ENCODE measurements at places on chromosomes 1 and 21.
A peak's percentile ranks its signal among the peaks of the same experiment; 100 is the strongest.

GRCh38 chr1:161226759-161227158 lies 899 bp downstream of the TOMM40L start:
- DNase-seq = no peak

- peak; percentile 26 for DNase-seq
These were observed 2.2 kb downstream of the TMEM35B start for GRCh38 chr1:34982820-34983376.

- no peak for DNase-seq
These were observed 43.9 kb downstream of the ABCG1 start for GRCh38 chr21:42262831-42263231.

GRCh38 chr21:38134084-38134873 lies 122.5 kb upstream of the KCNJ15 start:
- no peak for DNase-seq

GRCh38 chr1:1400576-1401456 lies 1.7 kb upstream of the CCNL2 start:
- DNase-seq = no peak

- no peak for DNase-seq
These were observed 3.4 kb upstream of the ETS2 start for GRCh38 chr21:38802050-38803026.

- no peak for DNase-seq
These were observed 55.6 kb downstream of the PEX14 start for GRCh38 chr1:10530281-10530740.

DNA sequence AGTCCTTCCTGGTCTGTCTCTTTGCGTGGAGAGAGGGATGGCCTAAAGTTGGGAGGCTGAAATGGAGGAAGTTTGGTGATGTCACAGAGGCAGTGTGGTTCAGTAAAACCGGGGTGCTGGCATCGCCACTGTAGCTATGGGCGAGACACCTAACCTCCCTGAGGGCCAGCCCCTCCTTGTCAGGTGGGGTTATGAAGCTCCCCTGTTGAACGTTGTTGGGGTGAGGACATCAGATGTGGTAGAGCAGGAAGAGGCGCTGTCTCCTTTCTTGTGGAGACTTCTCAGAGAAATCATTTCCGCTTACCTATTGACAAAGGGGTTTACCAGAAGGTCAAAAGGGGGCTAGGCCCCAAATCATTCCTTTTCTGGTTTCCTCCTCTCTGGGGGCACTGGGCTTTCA lies 294.7 kb downstream of the SIPA1L2 start:
- DNase-seq = peak; percentile 30

DNA sequence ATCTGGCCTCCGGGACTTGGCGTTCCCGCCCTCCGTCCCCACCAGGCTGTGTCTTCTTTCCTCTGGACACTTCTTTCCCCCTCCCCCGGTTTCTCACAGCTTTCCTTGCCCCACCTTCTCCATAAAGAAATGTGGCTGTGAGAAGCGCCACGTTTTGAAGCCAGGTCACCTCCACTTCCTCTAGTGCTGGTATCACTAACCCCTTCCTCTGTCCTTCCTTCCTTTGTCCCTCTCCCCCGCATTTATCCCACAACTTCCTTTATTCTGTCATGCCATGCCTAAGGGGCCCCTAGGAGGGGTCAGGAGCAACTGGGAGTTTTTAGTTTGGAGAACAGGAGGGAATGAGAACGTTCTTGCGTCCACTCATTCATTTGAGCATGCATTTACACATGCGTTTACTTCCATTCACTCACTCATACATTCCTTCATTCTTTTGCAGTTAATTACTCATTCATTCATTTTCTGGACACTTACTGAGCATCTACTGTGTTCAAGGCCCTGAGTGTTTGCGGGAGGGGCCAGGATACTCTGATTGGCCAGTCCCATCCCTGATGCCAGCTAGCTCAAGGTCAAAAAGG lies 5.0 kb upstream of the ACOT11 start:
- no peak for DNase-seq

DNA sequence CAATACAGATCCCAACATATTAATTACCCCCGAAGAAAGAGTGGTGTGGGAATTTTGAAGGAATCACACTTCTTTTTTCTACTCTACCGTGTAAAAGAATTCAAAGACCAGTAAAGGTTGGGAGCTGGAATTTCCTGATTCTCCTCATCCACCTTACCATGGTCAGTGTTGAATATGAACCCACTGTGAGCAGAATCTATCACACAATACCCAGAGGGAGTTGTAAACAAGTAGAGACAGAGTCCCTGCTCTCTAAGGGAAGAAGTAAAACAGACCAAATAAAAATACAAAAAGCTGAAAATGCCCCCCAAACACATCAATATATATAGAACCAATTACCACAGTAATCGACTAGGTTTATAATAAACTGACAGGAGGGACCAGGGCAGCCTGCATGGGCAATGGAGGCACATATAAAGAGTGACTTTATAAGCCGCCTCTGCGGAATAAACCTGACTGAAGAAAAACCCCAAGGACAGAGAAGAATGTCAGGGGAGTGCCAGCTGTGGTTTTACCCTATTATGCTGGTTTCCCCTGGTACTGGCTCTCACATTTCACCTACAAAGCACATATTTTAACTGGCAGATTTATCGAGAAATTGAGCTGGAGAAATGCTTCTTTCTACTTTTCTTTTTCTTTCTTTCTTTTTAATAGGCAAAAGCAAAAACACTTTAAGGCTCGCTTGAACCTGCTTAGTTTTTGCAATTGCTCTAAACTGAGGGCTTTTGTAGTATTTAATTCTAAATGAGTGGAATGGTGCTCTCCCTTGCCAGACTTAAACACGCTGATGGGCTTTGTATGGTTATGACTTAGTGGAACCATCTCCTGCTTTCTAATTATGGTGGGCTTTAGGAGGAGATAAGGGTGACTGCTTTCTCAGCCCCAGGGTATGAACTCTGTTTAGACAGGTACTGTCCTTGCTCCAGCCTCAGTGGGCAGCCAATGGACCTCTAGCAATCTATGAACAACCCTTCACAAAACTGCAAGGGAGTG lies 244.8 kb downstream of the ASTN1 start:
- no peak for DNase-seq

- peak; percentile 29 for DNase-seq
These were observed 242.3 kb downstream of the LMX1A start for GRCh38 chr1:165114022-165114888.

GRCh38 chr21:17513214-17514123 lies 626 bp downstream of the CXADR start:
- no peak for DNase-seq

- DNase-seq = no peak
These were observed 43.8 kb upstream of the PBX1 start for GRCh38 chr1:164515231-164515630.

DNA sequence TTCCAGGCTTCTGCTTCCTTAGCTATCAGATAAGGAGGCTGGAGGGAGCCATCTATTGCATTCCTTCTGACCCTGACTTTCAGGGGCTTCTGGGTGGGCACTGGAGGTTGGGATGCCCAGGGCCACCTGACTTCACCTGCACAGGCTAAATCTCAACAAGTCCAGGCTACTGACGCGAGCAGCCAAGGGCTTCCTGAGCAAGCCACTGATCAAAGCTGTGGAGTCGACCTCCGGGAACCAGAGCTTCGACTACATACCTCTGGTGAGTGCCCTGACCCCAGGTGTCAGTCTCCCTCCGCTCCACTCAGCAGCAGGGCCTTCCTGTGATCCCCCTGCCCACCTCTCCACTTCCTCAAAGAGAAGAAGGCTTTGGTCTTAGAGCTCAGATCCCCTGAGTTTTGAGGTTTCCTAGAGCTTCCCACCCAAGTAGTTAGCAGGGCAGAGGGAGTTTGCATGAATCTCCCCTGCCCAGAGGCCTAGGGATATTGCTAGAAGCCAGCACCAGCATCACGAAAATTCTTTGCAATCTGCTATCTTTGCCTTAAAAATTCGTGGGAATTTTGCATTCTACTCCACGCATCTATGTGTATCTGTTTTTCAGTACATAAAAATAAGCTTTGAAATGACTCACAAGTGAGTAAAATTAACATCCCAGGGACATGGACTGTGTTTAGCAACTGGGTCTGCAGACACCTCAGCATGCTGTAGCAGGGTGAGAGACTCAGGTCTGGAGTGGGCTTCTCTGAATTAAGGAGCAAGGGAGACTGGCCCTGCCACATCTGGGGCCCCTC lies 61.4 kb downstream of the VWA5B1 start:
- no peak for DNase-seq

DNA sequence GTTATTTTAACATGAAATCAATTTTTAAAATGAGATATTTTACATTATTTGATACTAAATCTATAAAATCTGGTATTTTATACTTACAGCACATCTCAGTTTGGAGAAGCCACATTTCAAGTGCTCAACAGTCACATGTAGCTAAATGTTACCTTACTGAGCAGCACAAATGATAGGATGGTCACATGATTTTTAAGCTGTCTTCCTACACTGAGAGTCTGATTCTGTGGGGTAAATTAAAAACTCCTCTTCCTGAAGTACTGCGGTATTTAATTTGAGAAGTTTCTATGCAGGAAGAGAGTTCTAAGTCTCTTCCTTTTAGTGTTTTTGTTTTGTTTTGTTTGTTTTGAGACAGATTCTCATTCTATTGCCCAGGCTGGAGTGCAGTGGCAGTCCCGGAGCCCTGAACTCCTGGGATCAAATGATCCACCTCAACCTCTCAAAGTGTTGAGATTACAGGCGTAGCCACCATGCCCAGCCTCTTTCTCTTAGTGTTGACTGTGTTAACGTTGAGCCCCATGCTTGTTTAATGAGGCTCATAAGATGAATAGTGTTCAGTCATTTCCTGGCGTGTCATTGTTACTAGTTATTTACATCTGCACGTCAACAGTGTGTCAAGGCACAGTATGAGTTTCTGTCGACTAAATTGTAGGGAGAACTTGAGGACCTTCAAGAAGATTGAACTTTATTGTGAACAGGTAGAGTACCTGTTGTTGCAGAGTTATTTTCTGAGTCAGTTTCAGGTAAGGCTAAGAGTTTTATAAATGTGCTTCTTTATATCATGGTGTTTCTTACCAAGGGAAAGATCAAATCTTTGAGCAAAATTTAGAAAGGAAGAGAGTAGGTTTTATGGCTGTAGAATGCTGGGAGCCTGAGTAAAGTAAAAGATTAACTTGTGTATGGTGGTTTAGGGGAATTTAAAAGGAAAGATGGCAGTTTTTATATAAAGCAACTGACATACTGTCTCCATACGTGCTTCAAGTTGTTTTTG lies 3.3 kb downstream of the CNST start:
- DNase-seq = no peak

DNA sequence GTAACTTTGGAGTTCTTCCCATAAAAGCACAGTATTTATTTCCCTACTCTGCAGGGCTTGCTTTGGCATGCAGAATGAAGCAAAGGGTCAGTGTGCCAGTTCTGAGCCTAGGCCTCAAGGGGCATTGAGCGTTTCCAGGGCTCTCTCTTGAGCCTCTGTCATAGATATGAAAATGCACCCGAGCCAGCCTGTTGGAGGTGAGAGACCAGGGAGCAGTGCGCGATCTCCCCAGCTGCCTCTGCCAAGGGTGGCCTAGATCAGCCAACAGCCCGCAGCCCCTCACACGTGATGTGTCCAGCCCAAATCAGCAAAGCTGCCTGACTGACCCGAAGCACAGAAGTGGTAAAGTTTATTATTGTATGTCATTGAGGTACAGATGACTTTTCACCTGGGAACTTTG lies 63.7 kb downstream of the TENT5C start:
- DNase-seq = no peak

DNA sequence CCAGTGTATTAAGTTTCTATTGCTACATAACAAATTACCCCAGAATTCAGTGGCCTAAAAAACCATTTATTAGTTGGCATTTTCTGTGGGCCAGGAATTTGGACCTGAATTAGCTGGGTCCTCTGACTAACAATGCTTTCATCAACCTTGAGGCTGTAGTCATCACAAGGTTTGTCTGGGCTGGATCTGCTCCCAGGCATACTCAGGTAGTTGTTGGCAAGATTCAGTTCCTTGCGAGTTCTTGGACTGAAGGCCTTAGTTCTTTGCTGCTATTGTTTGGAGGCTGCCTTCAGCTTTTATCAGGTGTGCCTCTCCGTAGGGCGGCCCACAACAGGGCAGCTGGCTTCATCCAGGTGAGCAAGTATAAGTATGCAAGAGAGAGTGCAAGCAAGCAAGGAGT lies 31.4 kb upstream of the DEPDC1 start:
- no peak for DNase-seq

DNA sequence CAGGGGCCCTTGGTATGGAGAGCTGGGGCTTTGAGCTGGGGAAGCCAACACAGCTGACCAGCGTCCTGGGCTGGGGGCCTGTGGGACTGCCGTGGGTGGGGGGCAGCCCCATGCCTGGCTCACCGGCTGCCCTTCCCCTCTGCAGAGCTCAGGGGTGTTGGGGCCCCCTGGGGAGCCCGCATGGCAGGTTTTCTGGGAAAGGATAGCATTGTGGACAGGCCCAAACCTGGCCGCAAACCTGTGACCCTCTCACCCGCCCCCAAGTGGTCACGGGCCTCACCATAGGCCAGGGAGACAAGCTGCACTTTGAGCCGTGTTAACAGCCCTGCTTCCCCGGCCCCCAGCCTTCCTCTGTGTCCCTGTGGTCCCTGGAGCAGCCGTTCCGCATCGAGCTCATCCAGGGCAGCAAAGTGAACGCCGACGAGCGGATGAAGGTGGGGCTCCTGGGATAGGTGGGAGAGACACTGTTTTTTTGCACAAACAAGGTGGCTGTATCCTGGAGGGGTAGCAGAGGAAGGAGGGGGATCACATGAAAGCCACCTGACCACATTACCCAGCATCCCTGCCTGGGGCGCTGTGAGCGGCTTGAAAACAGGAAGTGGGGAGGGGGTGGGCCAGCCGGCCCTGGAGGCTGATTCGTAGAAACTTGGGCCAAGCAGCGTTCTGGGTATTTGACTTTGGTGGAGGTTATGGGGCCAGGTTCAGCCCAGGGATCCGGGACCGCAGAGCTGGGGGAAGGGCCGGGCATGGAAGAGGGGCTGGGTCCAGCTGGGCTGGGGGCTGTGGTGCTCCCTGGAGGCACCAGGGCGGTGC lies 65.9 kb downstream of the PIK3CD start:
- DNase-seq = peak; percentile 99

DNA sequence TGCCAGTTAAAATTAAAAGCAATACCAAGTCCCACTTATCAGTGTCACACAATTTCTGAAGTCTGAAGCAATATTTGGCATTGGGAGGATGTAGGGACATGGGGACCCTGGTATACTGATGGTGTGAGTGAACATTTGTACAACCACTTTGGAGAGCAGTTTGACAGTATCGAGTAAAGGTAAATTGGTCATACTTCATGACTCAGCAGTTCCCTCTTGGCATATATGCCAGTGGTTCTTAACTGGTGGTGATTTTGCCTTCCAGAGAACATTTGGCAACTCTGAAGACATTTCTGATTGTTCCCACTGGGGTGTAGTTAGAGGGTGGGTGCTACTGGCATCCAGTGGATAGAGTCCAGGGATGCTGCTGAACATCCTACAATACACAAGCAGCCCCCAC lies 19.7 kb downstream of the FMOD start:
- DNase-seq = no peak

GRCh38 chr1:195954848-195955247 lies 653.4 kb downstream of the KCNT2 start:
- no peak for DNase-seq

GRCh38 chr1:106727171-106727570 lies 329.3 kb upstream of the PRMT6 start:
- DNase-seq = no peak

GRCh38 chr1:96020378-96020777 lies 701.2 kb upstream of the PTBP2 start:
- DNase-seq = no peak

GRCh38 chr1:36080236-36080635 lies 3.7 kb upstream of the TEKT2 start:
- no peak for DNase-seq

- no peak for DNase-seq
These were observed 30.1 kb downstream of the CAMK1G start for GRCh38 chr1:209613400-209614150.
